CD4-positive, alpha-beta memory T cell (primary cell): ENCODE measurements at places on chromosomes 12 and 14. TPM values are rescaled to one million over a fixed set of nuclear protein-coding genes. Genes with fewer than 3 reads are reported as not detected.

DNA sequence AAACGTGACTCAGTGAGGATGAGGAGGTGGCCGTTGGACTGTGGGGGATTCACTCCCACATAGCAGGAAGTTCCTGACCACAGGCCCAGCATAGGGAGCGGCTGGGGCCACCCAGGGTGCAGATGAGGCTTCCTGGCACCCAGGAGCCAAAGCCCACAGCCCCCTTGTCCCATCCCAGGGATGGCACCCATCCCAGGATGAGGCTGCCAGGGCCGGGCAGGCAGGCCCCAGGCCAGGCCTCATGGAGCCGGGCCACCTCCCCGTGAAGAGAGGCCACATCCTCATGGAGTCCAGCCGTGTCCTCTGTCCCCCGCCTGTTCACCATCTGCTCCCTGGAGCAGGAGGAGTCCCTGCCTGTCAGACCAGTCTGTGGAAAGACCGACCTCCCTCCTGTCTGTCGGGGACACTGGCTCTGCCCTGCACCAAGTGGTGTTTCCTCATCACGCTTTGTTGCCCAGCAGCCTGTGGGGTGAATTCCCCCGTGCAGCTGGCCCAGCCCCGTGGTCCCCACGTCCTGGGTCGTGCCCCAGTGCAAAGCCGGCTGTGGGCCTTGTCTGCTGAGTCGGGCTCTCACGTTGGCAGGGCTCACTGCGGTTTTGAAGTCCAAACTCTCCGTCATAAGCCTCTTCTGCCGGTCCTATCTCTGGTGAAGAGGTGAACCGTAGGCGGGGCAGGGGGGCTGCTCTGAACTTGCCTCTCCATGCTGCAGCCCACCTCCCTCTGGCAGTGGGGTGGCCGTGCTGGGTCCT is 24.5 kb downstream of the MMP17 start:
- H3K27ac ChIP-seq: no peak overlapping the region
- no peak for DNase-seq
- no peaks in the 10 kb centered on the region for H3K4me1 ChIP-seq
- no peaks in the 10 kb centered on the region for H3K36me3 ChIP-seq

- H3K4me3 ChIP-seq: no peak overlapping the region
- H3K27me3 ChIP-seq: peaks cover 37% of the 10 kb centered on the region
- peak; percentile 76 for DNase-seq
- peaks cover 7% of the 10 kb centered on the region for H3K4me1 ChIP-seq
- no peaks in the 10 kb centered on the region for H3K36me3 ChIP-seq
Measured at GRCh38 chr14:37595809-37596621, 586 bp downstream of the TTC6 start.

DNA sequence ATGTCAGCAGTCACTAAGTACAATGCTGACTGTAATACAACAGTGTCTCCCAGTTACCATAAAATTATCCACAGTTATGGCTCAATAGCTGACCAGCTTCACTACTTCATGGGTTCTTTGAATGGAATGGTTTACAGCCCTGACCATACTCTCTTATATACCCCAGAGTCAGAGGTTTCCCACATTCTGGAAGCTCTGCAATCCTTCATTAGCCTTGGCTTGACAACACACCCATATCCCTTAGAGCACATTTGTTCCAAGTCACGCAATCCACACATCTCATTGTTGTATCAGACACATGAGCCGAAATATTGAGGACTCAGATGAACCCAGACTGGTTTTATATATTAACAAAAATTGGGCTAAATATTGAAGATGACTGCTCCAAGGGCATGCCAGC is 209.4 kb upstream of the PLXNC1 start:
- no peak overlapping the region for H3K4me3 ChIP-seq
- no peaks in the 10 kb centered on the region for H3K27me3 ChIP-seq
- H3K27ac ChIP-seq: no peak overlapping the region
- no peaks in the 10 kb centered on the region for H3K4me1 ChIP-seq

- no peak for DNase-seq
- H3K36me3 ChIP-seq: no peaks in the 10 kb centered on the region
- no peak overlapping the region for H3K4me3 ChIP-seq
- no peak overlapping the region for H3K27ac ChIP-seq
- H3K27me3 ChIP-seq: no peaks in the 10 kb centered on the region
- no peaks in the 10 kb centered on the region for H3K4me1 ChIP-seq
Measured at GRCh38 chr12:21546716-21547115, 20.6 kb downstream of the SPX start.

The ZFHX2 gene
- total RNA-seq: 0.36 TPM

DNA sequence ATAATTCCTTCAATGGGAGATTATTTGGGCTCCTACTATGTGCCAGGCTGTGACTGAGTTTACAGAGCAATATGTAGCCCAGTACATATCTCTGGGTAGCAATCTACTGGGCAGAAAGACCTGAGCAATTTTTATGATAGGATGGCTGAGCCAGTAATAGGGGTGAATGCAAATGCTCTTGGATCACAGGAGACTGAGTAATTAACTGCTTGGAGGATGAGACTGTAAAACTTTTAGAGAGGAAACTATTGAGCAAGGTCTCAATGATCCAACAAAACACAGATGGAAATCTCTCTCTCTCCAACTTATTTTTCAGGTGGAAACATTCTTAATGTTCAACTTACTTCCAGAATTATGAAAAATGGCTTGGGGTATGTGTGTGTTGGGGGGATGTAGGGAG is 402.2 kb downstream of the AEBP2 start:
- no peak for DNase-seq
- no peaks in the 10 kb centered on the region for H3K4me1 ChIP-seq
- no peak overlapping the region for H3K27ac ChIP-seq
- no peaks in the 10 kb centered on the region for H3K27me3 ChIP-seq
- no peaks in the 10 kb centered on the region for H3K36me3 ChIP-seq

The ADAM21 gene
- total RNA-seq: not detected

The SYNJ2BP gene
- total RNA-seq: 19.8 TPM

DNA sequence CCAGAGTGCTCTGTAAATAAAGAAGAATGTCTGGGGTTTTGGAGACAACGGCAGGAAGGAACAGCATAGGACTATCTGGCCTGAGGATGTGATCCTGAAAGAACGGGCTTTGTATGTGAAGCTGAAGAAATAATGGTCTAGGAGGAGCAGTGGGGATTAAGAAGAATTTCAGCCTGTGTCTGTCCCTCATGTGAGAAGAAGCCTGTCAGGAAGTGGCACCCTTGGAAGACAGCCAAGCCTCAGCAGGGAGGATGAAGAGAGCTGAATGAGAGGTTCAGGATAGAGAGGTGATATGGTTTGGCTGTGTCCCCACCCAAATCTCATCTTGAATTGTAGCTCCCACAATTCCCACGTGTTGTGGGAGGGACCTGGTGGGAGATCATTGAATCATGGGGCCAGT is 56.9 kb upstream of the TCL1A start:
- no peak overlapping the region for H3K4me3 ChIP-seq
- H3K4me1 ChIP-seq: no peaks in the 10 kb centered on the region
- DNase-seq: no peak
- no peaks in the 10 kb centered on the region for H3K36me3 ChIP-seq
- no peak overlapping the region for H3K27ac ChIP-seq
- H3K27me3 ChIP-seq: no peaks in the 10 kb centered on the region

The GALNT16 gene
- 0.06 TPM for total RNA-seq

DNA sequence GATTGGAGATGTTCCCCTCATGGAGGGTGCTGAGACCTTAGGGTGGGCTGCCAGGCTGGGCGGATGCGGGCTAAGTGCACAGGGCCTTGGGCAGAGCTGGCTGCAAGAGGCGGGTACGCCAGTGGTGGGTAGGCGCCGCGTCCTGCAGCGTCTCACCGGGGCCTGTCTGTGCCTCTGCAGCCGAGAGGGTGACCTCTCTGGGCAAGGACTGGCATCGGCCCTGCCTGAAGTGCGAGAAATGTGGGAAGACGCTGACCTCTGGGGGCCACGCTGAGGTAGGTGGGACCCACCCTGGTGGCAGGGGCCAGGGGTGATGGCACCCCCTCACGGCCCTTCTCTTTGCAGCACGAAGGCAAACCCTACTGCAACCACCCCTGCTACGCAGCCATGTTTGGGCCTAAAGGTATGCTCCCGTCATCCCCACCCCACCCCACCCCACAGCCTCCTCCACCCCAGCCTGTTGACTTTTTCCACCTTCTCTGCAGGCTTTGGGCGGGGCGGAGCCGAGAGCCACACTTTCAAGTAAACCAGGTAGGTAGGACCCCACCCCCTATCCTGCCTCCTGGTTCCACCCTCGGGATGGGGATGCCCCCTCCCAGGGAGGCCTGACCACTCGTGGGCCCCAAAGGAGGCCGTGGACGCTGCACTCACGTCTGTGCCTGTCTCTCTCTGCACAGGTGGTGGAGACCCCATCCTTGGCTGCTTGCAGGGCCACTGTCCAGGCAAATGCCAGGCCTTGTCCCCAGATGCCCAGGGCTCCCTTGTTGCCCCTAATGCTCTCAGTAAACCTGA is 1.5 kb downstream of the CRIP1 start:
- peaks cover 59% of the 10 kb centered on the region for H3K4me1 ChIP-seq
- no peaks in the 10 kb centered on the region for H3K27me3 ChIP-seq
- peak overlapping the region; percentile 97 for H3K27ac ChIP-seq

DNA sequence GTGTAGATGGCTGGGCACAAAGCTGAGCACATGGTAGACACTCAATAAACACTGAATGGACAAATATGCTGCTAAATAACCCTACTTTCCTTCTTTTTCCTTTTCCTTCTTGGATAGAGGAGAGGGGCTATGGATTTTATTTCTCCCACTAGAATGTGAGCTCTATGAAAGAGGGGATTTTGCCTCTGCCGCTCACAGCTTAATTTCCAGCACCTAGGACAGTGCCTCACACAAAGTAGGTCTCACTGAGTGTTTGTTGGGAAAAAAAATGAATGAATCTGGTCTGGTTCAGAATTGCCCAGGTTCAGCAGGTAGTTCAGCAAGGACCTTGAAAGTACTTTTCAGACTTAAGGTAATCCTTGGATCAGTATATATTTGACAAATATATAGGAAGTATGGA is 65.5 kb downstream of the WSCD2 start:
- no peak overlapping the region for H3K27ac ChIP-seq
- no peak overlapping the region for H3K4me3 ChIP-seq
- no peaks in the 10 kb centered on the region for H3K36me3 ChIP-seq
- no peaks in the 10 kb centered on the region for H3K27me3 ChIP-seq
- DNase-seq: no peak
- H3K4me1 ChIP-seq: no peaks in the 10 kb centered on the region

- no peaks in the 10 kb centered on the region for H3K4me1 ChIP-seq
- DNase-seq: no peak
- H3K36me3 ChIP-seq: no peaks in the 10 kb centered on the region
- no peak overlapping the region for H3K4me3 ChIP-seq
- H3K27ac ChIP-seq: no peak overlapping the region
- no peaks in the 10 kb centered on the region for H3K27me3 ChIP-seq
Measured at GRCh38 chr14:92756446-92756845, 8.0 kb upstream of the LGMN start.

- DNase-seq: no peak
- peaks cover 8% of the 10 kb centered on the region for H3K36me3 ChIP-seq
- H3K4me3 ChIP-seq: no peak overlapping the region
Measured at GRCh38 chr12:45231515-45232145, 15.7 kb downstream of the ANO6 start.

The LRTM2 gene
- not detected for total RNA-seq

The MYL2 gene
- total RNA-seq: not detected

DNA sequence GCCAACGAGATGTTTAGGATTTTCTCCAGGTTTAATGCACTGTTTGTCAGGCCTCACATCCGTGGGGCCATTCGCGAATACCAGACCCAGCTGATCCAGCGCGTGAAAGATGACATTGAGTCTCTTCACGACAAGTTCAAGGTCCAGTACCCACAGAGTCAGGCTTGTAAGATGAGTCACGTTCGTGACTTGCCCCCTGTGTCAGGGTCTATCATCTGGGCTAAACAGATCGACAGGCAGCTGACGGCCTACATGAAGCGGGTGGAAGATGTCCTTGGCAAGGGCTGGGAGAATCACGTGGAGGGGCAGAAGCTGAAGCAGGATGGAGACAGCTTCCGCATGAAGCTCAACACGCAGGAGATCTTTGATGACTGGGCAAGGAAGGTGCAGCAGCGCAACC is 21.6 kb downstream of the DYNC1H1 start:
- peaks cover 71% of the 10 kb centered on the region for H3K36me3 ChIP-seq
- no peaks in the 10 kb centered on the region for H3K4me1 ChIP-seq
- H3K27ac ChIP-seq: no peak overlapping the region
- DNase-seq: no peak

The BCL11B gene
- total RNA-seq: 163 TPM

DNA sequence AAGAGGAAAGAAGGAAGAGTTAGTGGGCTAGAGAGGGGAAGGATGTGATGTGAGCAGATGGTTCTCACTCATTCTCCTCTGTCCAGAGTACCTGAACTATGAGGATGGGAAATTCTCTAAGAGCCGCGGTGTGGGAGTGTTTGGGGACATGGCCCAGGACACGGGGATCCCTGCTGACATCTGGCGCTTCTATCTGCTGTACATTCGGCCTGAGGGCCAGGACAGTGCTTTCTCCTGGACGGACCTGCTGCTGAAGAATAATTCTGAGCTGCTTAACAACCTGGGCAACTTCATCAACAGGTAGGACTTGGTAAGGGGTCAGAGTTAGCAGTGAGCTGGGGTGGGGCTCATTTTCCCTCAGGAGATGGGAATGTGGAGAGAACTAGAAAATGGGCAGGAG is 7.6 kb downstream of the DDIT3 start:
- H3K36me3 ChIP-seq: peaks cover 71% of the 10 kb centered on the region
- H3K27ac ChIP-seq: no peak overlapping the region
- no peak for DNase-seq
- peaks cover 6% of the 10 kb centered on the region for H3K4me1 ChIP-seq
- no peak overlapping the region for H3K4me3 ChIP-seq

The OTX2 gene
- total RNA-seq: not detected

DNA sequence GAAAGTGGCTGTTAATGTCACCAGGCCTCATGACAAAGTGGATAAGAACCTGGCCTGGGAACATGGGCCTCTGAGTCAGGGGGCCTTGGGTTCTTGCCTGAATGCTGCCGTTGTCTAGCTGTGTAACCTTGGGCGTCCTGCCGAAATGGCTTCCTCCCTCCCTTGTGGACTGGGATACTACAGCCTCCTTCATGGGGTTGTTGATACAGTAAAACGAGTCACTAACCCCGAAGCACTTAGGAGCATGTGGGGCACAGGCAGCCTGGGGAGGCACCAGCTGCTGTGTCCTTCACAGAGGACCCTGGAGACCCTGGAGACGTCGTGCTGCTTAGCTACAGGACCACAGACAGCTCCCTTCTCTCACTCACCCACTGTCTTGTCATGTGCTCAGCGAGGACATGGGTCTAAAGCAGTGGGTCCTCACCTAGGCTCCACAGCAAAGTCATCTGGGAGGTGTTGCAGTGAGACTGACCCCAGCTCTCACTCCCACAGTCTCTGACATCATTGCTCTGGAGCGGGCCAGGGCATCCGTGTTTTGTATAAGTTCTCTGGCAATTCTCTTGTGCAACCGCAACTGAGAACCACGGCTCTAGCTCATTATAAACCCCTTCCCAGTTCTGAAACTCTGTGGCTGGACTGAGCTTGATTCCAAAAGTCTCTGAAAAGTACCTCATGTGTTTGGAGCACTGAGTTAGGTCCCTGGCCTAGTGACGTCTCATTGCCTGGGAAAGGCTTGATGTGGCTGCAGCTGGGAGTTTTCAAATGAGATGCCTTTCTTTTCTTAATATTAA is 42.1 kb downstream of the SERPINA3 start:
- no peak for DNase-seq
- no peak overlapping the region for H3K27ac ChIP-seq
- no peaks in the 10 kb centered on the region for H3K4me1 ChIP-seq

The LPAR5 gene
- total RNA-seq: 11.1 TPM
